GDM1 (cell line): ENCODE measurements at places on chromosomes 2 and 18.

DNA sequence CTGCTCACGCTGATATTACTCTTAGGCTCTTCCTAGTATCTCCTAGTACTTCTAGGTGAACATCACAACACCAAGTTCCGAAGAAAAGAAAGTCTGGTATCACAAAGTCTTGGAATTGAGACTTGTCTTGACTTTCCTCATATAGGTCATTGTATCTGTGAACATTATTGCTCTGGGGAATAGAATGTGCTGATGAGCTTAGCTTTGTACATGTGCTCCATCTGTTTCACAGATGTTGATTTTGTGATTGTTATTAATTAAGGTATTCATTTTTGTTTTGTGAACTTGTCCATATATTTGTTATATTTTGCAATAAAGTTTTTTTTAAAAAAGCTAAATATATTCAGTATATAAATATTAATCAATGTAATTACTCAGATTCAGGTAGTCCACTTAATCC, 111.7 kb downstream of the BABAM2 start:
- DNase-seq, result no peak

- no peak for DNase-seq
These were observed 248.0 kb upstream of the PXDN start for GRCh38 chr2:1992280-1992679.

DNA sequence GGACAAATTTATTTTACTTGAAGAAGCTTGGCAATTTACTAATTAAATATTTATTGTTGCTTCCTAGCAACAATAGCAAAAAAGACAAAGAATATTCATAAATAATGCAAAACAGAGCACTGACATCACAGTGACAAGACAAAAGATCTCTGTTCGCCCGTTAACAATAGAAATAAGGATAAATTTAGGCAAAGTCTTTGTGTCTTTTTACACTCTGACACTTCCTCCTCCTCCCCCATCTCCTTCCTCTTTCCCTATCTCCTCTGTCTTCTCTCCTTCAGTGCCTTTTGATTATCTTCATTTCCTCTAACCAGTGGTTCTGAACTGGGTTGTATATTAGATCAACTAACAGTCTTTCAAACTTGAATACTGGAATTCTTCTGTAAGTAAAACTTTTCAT, 808.4 kb downstream of the ERBB4 start:
- DNase-seq, result no peak

GRCh38 chr2:212912445-212913103, 238.8 kb downstream of the IKZF2 start:
- DNase-seq, result no peak

DNA sequence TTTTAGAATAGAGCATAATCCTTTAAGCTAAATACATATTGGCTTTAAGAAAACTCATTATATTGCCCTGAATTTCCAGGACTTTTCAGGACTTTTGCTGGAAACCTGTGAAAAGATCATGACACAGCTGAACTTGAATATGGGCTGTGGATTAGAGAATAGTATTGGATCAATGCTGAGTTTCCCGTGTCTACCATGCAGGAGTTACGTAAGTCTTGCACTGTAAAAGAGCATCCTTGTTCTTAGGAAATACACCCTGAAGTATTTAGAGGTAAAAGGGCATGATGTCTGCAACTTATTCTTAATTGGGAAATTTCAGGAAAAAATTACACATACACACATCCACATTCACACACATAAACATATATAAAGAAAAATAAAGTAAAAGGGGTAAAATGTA, 82.1 kb downstream of the ZFP36L2 start:
- no peak for DNase-seq
